ENCODE measurements at places on chromosomes 13 and 19. TPM values are rescaled to one million over a fixed set of nuclear protein-coding genes. Genes with fewer than 3 reads are reported as not detected.

The DNASE2 gene
- 23.8 TPM for total RNA-seq

- H3K27me3 ChIP-seq = no peaks in the 10 kb centered on the region
- DNase-seq = no peak
- H3K27ac ChIP-seq = no peak overlapping the region
- H3K36me3 ChIP-seq = no peaks in the 10 kb centered on the region
- H3K4me3 ChIP-seq = no peak overlapping the region
- H3K4me1 ChIP-seq = no peaks in the 10 kb centered on the region
Measured at GRCh38 chr19:46451352-46451751, 20.0 kb downstream of the PNMA8A start.

DNA sequence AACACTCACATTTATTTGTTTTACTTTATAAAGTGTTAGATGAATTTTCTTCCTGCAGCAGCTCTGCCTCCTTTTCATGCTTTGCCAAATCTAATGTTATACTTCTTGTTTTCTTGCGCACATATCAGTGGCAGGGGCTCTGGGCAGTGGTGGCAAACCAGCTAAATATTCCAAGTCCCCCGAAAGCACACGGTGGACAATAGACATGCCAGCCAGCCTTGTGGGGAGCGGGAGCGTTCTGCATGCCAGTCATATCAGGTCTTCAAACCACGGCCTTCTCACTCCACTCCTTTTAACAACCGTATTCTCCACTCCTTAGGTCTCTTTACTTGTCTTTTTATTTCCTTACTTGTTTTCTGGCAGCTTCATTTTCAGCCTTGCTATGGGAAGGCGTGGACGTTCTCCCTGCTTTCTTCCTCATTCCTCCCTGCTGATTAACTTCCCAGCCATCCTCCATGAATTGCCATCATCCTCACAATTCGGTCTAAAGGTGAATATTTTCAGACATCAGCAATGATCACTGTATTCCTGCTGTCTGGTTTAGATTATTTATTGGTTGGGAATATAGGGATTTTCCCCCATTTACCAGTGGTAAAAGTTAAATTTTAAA, 77.1 kb upstream of the WASF3 start:
- no peak overlapping the region for H3K4me3 ChIP-seq
- no peak for DNase-seq
- H3K4me1 ChIP-seq = peaks cover 12% of the 10 kb centered on the region
- H3K36me3 ChIP-seq = no peaks in the 10 kb centered on the region
- H3K27me3 ChIP-seq = no peaks in the 10 kb centered on the region

The DGKH gene
- 8.6 TPM for total RNA-seq

DNA sequence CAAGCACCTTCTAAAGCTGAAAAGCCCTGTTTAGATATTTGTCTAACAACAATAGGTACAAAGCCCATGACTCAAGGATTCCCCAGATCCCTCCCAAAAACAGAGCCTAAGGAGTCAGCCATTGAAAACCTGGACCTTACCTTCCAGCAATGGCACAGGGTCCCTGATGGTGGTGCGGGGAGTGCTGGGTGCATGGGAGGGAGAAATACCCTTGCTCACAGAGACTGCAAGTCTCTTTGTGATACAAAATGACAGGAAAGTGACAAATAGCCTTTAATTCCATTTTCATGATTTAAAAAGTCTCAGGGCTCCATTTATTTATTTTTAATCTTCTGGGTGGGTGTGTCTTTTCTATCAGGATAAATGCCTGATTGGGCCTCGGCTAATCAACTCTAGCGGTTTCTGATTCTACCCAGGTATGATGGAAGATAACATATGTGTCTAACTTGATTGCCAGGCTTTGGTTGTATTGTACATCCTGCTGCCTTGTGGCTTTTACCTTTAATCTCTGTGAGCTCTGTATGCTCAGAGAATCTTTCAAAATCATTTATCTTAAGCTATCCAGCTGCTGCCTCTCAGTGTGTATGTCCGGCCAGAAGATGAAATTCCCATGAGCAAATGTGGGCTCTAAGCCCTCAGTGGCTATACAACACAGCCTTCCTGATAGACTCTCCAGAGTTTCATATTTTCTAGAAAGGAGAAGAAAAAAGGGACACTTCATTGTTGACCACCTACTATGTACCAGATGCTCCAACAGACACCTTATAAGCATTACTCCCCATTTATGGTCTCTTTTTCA, 54.6 kb upstream of the FAM124A start:
- DNase-seq = no peak
- peak overlapping the region; percentile 100 for H3K27ac ChIP-seq
- peaks cover 12% of the 10 kb centered on the region for H3K4me1 ChIP-seq
- H3K36me3 ChIP-seq = peaks cover 23% of the 10 kb centered on the region

DNA sequence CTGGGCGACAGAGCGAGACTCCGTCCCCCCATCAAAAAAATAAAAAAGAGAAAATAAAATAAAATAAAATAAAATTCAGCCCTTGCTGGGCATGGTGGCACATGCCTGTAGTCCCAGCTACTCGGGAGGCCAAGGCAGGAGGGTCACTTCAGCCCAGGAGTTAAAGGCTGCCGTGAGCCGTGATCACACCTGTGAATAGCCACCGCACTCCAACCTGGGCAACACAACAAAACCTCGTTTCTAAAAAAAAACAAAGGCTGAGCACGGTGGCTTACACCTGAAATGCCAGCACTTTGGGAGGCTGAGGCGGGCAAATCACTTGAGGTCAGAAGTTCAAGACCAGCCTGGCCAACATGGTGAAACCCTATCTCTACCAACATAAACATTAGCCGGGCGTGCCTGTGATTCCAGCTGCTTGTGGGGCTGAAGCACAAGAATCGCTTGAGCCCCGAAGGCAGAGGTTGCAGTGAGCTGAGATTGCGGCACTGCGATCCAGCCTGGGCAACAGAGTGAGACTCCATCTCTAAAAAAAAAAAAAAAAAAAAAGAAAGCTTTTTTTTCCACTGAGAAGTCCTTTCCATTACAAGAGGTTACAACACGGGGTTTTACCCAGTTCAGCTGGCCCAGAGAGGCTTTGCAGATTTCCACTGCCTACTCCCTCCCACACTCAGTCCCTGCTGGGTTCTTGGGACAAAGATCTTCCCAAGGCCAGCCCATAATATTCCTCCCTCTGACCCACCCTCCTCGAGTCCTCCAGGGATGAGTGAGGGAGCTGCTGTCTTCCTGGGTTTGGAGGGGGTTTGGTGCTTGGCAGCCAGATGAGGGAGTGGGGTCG, 6.4 kb downstream of the ANGPTL4 start:
- DNase-seq = no peak
- no peak overlapping the region for H3K4me3 ChIP-seq
- peaks cover 4% of the 10 kb centered on the region for H3K4me1 ChIP-seq
- H3K27ac ChIP-seq = no peak overlapping the region
- H3K36me3 ChIP-seq = peaks cover 16% of the 10 kb centered on the region
- H3K27me3 ChIP-seq = no peaks in the 10 kb centered on the region

GRCh38 chr13:99307648-99308339, 595 bp upstream of the GPR183 start:
- DNase-seq = no peak
- no peaks in the 10 kb centered on the region for H3K4me1 ChIP-seq
- peaks cover 5% of the 10 kb centered on the region for H3K36me3 ChIP-seq
- H3K4me3 ChIP-seq = no peak overlapping the region

DNA sequence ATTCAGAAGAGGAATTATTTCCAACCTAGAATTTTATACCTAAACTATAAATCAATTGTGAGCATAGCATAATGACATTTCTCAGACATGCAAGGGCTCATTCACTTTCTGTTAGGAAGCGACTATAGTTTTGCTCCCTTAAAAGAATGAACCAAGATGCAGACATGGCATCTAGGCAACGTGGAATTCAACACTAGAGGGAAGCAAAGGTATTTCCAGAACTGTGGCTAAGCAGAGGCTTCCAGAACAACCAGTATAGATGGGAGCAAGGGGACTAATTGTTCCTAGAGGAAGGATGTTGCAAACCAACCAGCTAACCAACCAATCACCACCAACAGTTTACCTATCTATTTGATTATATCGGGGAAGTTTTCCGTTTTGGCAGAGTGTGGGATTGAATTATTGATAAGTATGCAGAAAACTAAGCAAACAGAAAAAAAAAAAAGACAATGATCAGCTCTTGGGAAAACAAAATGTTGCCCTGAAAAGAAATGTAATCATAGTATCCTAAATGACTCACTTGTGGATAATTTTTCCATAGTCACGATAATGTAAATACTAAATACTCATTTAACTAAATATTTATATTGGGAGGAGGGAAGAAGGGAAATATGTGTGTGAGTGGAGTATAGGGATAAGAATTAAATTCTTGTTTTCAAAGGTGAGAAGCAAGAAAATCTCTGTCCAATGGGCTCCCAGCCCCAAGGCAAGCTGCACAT, 21.1 kb downstream of the ARL11 start:
- H3K27ac ChIP-seq = no peak overlapping the region
- no peaks in the 10 kb centered on the region for H3K4me1 ChIP-seq
- H3K27me3 ChIP-seq = no peaks in the 10 kb centered on the region
- H3K36me3 ChIP-seq = peaks cover 4% of the 10 kb centered on the region
- H3K4me3 ChIP-seq = no peak overlapping the region
- no peak for DNase-seq

DNA sequence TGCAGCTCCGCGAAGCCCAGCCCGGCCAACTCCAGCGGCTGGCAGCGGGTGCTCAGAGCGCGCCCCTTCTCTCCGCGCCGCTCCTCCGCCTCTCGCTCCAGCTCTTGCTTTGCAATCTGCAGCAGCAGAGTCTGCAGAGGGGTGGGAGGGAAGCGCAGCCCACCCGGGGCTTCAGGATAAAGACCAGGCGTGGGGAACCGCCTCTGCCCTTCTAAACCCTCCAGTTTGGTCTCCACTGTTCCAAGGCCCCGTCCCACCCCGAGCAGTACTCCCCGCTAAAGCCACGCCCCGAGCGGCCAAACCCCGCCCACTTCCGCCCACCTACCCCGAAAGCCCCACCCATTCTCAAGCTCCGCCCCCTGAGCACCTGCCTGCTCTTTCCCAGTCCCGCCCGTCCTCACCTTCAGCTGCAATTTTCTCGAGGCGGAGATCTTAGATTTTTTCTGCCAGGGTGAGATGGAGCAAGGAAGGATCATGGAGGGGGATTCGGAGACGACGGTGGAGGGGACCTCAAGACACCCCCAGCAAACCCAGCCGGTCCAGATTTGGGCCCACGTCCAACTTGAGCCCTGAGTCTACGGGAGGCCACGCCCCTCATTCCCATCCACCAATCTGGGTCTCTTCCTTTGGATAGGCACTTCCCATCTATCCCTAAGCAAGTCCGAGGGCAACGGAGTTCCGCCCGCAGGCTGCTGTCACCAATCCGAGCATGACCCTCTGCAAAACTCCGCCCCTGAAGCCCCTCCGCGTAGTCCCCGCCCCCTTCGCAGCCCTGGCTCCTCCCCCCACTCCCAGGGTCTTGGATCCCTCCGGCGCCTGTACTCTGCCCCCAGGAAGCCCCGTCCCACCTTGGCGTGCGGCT, 1.1 kb downstream of the TNNI3 start:
- DNase-seq = peak; percentile 99
- H3K4me1 ChIP-seq = no peaks in the 10 kb centered on the region
- no peaks in the 10 kb centered on the region for H3K27me3 ChIP-seq
- H3K4me3 ChIP-seq = peak overlapping the region; percentile 95
- H3K27ac ChIP-seq = no peak overlapping the region

Data from H9 (cell line).